ENCODE measurements at places on chromosomes 7 and 10.

GRCh38 chr10:120582753-120583152 lies 125.7 kb downstream of the PLPP4 start:
- no peak for DNase-seq

- peak; percentile 89 for DNase-seq
These were observed at the start of gene AHR for GRCh38 chr7:17298102-17298839. TSS of gene AHR (plus strand) at chr7:17298652. CDS start at chr7:17299265, 613 bp downstream.

DNA sequence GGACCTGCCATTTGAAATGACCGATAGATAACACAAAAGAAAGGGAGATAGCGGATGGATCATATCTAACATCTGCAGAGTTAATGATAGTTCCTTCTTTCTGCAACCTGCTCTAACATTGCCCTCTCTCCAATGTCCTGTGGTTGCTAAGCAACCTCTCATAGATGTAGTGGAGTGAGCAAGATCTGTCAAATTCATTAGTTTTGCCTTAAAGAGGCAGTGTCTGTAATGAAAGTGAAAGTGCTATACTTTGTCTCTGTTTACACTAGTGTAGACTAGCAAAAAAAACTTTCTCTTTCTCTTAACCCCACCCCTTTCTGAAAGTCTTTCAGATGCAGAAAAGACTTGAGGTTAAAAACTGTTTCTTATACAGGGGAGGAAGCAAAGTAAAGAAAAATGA lies 1196.9 kb downstream of the SORCS3 start:
- DNase-seq, result no peak

DNA sequence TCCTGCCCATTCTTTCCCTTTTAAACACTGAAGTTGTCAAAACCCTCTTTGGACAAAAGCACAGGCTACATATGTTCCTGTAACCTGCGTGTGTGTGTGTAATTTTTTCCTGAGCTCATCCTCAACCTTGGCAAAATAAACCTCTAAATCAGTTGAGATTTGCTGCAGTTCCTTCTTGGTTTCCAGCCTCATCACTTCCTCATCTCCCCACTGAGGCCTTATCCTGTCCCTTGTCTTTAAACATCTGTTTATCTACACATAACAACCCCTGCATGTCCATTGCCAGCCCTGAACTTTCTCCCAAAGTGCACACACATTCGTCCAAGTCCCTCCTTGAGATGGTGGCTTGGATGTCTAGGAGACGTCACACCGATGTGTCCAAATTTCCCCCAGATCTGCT lies 35.5 kb downstream of the LYZL2 start:
- no peak for DNase-seq

GRCh38 chr10:55233090-55233489 lies 432.1 kb upstream of the PCDH15 start:
- DNase-seq, result no peak

DNA sequence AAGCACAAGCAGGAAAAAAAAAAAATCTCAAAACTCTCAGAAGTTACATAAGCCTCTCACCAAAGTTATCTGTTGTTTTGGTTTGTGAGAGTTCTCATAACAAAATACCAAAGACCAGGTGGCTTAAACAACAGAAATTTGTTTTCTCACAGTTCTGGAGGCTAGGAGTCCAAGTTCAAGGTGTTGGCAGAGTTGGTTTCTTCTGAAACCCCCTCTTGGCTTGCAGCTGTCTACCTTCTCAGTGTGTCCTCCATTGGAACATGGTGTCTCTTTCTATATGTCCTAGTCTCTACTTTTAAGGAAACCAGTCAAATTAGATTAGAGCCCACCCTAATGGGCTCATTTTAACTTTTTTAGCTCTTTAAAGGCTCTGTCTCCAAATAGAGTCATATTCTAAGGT lies 44.9 kb downstream of the TNKS2 start:
- DNase-seq, result no peak

DNA sequence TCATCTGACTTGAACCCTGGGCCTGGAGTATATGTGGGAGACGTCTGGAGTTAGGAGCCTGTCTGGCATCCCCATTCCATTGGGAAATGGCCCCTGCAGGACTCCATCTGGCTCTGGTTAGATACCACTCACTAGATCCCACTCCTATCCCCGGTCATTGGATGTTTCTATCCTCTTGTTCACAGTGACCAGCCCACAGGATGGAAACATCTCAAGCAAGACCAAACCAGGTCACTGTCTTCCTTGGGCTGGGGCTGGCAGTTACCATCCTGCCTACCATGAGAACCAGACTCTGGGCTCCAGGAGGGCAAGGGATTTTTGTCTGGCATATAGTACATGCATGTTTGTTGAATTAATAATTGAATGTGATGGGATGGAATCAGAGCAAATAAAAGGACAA lies 415.7 kb downstream of the GRID1 start:
- no peak for DNase-seq

DNA sequence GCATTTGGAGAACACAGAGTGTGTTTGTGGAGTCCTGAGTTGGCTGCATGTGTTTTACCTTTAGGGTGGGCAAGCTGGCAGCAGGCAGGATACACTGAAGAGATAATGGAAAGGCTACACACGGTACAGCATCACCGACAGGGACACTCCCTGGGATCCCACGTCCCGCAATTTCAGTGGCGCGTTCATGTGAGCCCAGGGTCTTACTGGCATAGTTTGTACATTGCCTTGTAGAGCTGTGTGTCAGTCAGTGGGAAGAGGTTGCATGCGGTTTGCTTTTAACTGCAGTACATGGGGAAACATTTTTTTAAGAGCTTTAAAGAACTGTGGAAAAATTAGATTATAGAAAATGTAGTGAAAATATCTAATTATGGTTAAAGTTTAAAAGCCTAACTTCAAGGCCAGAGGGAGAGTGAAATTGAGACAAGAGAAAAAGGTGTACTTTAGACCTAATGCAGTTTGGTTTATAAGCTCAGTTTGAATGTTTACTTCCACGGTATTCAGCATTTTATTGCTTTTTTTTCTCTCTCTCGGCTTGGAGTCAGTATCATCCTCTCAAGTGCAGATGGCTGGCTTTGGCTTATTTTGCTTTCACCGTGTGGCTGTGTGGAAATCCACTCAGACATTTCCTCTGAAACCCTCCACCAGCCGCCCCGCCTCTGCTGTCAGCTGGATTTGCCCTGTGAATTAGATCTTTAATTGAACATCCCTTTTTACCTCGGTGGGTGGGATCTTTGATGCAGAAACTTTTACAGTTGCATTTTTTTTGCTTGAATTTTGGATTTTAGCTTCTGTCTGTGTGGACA lies 364.2 kb upstream of the COBL start:
- DNase-seq, result no peak

DNA sequence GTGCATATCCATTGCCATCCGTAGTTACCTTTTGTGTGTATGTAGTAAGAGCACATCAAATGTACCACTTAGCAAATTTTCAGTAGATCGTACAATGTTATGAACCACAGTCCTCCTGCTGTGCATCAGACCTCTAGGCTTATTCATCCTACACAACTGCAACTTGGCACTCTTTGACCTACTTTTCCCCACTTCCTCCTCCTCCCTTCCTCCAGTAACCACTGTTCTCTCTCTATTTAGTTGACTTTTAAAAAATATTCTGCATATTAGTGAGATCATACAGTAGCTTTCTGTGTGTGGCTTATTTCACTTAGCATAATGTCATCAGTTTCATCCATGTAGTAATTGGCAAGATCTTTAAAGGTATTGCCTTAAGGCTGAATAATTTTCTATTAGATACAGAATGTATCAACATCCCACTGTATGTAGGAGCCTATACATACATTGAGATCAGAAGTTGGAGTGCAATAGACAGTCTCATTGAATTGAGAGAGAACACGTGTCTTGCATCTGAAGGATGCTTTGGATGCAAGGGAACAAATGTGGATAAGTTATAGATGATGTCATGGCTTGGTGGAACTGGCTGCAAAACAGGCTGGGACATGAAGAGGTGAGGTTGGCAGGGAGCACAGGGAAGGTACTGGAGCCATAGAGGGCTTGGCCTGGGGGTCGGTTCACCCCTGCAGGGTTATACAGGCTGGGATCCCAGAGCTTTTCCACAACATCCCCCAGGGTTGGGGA lies 83.0 kb upstream of the FAM180A start:
- no peak for DNase-seq

- no peak for DNase-seq
These were observed 196.5 kb downstream of the ACTR3B start for GRCh38 chr7:152956006-152956405.

GRCh38 chr7:154794147-154794780 lies 208.7 kb downstream of the PAXIP1 start:
- DNase-seq, result no peak

DNA sequence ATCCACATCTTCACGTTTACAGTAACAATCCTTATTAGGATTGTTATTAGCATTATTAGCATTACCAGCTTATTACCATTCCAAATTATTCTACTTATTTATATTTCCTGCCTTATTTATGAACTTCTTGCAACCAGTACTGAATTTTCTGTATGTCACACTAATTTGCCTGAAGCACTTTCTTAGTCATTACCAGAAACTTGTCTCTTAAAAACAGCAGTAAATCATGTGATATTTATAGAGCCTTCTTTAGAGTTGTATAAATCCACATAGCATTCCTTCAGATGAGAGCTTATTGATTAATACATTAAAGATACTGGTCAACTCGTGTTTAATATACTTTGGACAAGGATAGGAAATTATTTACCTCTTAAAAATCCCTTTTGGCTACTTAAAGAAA lies 618.6 kb downstream of the SUGCT start:
- DNase-seq, result no peak

- DNase-seq, result no peak
These were observed 569 bp downstream of the SLC26A5 start for GRCh38 chr7:103445228-103446048.

- DNase-seq, result no peak
These were observed 47.6 kb downstream of the SUGCT start for GRCh38 chr7:40182452-40182851.

- peak; percentile 36 for DNase-seq
These were observed 37.3 kb downstream of the NRCAM start for GRCh38 chr7:108418946-108419345.

GRCh38 chr10:110365356-110366143 lies 60.8 kb upstream of the SMNDC1 start:
- DNase-seq, result no peak

GRCh38 chr10:7610026-7610425 lies 56.7 kb downstream of the ITIH5 start:
- DNase-seq, result no peak
